NCI-H446 (cell line): ENCODE measurements at places on chromosomes 2 and 18.

GRCh38 chr2:194706179-194706578 lies 950.8 kb upstream of the SLC39A10 start:
- no peak for DNase-seq

DNA sequence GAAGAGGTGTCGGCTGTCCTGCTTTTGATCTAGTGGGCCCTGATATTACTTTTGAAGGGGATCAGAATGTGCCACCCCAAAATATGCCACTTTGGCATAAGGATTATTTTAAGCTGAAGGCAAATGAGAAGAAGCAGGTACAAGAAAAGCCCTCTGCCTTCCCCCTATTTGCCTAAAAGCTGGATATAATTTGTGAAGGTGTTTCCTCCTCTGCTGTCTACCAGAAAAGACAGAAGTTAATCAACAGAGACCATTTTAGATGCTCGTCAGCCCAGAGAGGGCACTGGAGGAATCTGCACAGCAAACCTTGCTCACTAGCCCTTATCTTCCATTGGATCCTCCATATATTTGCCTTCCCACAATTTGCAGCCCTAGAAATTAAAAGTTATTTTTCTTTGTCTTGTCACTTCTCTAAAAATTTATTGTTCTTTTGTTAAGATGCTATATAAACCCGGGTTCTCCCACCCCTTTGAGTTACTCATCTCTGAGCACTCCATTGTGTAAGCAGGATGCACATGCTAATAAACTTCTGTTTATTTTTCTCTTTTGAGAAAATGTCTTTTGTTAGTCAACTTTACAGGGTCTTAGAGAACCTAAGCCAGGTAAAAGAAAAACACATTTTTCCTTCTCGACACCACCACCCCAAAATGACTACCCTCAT lies 163.2 kb upstream of the SLC1A4 start:
- DNase-seq: no peak

DNA sequence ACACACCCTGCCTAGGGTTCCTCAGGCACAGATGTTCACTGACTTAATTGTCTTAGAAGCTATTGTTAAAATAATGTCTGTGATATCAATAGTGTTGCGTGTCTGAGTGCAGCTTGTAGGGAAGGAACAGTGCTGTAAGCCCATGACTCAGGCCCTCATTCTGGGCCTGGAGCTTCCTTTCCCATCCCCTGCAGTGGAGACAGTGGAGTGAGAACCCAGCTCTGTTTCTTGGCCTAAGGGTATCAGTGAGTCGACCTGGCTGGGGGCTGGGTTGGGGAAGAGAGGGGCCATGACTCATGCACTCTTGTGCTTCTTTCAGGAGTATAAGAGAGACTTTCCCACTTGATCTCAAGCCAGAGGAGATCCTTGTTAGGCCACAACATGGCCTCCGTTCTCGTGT lies 106.8 kb downstream of the HRH4 start:
- no peak for DNase-seq

- DNase-seq: no peak
Measured at GRCh38 chr18:75247611-75248421, 37.2 kb downstream of the TSHZ1 start.

DNA sequence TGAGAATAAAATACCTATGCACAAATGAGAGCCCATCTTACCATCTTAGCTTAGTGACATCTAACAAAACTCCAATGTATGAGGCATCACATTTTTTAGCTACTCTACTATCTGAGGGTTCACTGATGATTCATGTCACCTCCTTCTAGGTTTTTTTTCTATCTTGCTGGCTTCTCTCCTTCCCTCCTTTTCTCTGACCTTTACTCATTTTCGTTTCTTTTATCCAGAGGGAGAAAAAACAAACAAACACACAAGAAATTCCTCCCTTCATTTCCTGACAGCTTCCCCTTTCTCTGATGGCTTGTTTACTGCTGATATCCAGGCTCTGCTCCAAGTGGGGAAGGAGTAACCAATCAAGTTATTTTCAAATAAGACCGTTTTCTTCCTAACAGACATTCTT lies 115.1 kb downstream of the UBE2E3 start:
- no peak for DNase-seq

- no peak for DNase-seq
Measured at GRCh38 chr18:25345081-25345866, 6.7 kb downstream of the ZNF521 start.

GRCh38 chr2:154689158-154689557 lies 9.3 kb upstream of the KCNJ3 start:
- no peak for DNase-seq

- DNase-seq: no peak
Measured at GRCh38 chr18:54968807-54969206, 9.5 kb upstream of the CCDC68 start.

DNA sequence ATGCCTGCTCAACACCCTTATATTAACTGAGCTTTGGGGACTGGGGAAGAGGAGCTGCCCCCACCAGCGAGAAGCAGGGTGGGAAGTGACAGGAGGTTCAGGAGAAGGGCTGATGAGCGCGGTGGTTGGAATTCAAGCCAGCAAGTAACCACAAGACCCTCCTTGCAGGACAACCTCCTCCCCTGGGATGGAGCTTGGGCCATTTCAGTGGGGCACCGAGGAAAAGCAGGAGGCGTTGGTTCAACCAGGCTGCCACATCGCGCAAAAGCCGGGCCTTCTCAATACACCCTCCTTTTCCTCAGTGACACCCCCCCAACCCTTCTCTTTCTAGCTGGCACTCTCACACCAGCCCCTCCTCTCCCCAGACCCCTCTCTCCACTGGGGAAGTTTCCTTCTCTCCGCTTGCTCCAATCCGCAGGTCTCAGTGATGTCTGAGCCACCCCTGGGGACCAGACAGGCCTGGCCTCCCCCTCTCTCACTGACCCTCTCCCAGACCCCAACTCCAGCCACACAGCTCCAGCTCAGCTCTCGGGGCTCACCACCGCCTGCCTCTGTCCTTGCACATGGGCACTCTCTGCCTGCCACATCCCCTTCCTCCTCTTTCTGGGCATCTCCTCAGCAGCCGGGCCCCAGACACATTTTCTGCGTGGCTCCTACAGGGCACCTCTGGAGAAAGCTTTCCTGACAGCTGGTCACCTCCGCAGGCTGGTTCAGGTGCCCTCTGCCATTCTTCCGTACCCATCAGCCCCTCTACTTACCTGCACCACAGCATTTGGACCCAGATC lies 44.5 kb downstream of the KCNF1 start:
- DNase-seq: no peak

DNA sequence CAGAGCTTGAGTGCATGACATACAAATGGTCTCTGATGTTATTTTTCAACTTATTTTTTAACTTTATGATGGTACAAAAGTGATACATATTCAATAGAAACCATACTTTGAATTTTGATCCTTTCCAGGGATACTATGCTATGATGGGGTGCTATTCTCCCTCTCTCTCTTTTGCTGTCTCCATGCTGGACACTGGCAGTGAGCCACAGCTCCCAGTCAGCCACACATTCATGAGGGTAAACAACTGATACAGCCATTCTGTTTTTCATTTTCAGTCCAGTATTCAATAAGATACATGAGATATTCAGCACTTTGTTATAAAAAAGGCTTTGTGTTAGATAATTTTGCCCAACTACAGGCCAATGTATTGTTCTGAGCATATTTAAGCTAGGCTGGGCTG lies 859.3 kb upstream of the KLHL29 start:
- no peak for DNase-seq

DNA sequence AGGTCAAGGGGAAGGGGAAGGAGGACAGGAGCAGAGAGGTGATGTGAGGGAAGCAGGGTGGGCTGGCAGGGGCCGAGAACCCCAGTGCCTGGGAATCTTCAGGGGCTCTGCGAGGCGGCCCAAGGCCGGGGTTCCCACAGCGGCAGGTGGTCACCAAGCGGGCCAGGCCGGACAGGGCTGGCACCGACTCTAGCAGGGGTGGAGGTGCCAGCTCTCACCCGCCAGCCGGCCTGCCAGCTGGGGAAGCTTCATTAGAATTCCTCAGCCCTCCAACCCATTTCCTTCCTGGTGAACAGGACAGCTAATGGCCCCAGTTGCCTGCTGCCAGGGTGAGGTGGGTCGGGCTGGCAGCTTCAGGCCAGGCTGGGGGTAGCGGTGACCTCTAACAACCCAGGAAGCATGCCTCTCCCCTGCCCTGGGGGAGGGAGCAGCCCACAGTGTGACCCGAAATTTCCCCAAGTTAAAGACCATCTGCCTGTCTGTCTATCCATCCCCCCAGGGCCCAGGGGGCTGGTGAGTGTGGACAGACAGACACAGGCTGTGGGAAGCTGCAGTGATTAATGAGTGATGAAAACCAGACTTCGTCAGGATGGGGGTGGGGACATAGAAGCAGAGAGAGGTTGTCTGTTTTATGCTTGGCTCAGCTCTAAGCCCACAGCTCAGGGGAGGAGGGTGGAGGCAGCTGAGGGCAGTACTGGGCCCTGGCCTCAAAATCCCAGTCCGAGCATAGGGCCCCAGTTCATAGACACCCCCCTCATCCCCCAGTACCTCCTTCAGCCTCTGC lies 144.1 kb downstream of the ZFP36L2 start:
- DNase-seq: no peak

GRCh38 chr2:133062931-133063665 lies 393.1 kb upstream of the LYPD1 start:
- DNase-seq: no peak

GRCh38 chr2:47497843-47498460 lies 95.0 kb downstream of the MSH2 start:
- DNase-seq: no peak

DNA sequence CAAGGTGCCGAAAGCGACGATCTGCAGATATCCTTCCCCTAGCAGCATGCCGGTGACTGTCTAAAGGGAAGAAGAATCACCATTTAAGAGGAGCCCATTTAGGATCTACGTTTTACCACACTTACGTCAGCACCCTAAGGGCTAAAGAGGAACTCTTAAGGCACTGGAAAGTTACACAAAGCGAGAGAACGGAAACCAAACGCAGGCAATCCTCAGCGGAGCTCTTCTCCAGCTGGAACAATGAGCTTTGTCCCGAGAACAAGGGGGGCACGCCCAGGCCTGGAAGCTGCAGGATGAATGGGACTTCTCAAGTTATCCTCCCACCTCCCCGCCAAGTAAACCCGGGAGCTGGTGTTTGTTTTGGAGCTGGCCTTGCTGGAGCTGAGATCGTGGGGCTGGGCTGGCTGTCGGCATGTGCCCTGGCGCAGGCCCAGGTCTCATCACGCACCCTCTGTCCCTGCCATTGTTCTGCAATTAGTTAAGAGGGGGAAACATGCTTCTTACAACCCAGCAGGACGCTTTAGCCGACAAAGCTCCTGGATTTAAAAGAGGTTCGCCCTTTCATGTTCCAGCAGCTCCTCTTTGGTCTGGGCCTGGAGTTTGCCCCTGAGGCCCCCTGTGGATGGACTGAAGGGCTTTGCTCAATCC lies 36.4 kb downstream of the PXDN start:
- DNase-seq: no peak

- DNase-seq: no peak
Measured at GRCh38 chr2:44528595-44528994, 166.8 kb downstream of the CAMKMT start.

GRCh38 chr2:20071397-20072383 lies 20.3 kb upstream of the LAPTM4A start:
- peak; percentile 63 for DNase-seq

GRCh38 chr18:77993188-77993981 lies 743.7 kb downstream of the GALR1 start:
- no peak for DNase-seq

- DNase-seq: no peak
Measured at GRCh38 chr2:182541268-182541667, 114.4 kb upstream of the PDE1A start.
